ENCODE measurements at places on chromosomes 2 and 18.

- DNase-seq = no peak
These were observed at the start of gene AGXT for GRCh38 chr2:240868286-240869108. Gene AGXT, plus strand, starts transcription at chr2:240868824. Its CDS starts 42 bp downstream, at chr2:240868866.

DNA sequence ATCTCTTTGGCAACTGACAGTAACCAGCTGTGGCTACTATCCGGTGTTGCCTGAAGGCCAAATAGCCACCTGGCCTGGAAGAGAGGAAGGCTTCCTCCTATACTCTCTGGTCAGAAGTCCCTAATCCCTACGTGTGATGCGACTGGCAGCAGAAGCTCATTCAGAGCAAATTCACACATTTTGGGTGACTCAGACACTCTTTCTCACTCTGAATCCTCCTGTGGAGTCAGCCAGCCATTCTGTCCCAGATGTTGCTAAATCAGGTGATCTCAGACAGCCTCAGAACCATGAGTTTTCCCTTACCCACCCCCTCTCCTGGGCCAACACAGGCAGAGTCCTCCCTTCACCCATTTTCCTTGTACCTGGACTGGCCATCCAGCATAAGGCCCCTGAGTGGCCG is 34.7 kb downstream of the CFAP53 start:
- no peak for DNase-seq

DNA sequence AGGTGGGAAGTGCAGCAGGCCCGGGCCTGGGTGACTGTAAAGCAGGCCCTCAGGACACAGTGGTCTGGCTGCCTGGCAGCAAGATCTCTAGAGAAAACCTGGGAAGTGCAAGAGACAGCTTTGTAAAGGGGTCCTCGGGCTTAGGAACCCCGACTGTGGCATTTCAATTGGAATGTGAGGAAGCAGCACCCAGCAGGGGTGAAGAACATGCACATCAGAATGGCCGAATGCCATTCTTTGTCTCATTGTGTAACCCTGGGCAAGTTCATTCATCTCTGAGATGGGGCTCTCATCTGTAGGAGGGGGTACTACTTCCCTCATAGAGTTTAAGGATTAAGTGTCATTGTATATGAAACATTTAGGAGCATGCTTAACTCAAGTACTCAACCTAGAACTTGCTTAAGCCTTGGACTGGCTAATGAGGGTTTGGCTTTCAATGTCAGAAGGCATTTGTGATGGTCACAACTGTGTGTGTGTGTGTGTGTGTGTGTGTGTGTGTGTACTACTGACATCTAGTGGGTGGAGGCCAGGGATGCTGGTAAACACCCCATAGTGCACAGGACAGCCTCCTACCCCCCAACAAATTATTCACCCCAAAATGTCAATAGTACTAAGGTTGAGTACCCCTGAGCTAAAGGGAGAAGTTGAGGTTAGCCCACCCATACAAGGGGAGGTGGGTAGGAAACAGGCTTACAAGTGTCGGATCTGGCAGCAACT is 29.3 kb downstream of the MEX3C start:
- DNase-seq = no peak

DNA sequence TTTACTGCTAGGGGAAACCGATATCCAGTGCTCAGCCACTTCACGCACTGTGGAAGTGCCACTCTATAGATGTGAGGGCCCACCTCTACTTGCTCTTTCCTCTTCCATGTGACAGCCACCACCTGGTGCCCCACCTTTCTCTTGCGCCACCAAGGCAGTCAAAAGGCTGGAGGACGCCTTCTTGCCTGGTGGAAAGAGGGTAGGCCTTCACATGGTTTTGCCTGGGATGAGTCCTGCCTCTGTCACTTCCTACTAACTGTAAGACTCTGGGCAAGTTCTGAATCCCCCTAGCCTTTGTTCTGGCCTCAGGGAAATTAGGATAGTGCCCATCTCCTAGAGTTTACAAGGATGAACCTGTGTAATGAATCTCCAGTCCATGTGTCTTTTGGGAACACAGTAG is 66.1 kb upstream of the ODC1 start:
- no peak for DNase-seq

DNA sequence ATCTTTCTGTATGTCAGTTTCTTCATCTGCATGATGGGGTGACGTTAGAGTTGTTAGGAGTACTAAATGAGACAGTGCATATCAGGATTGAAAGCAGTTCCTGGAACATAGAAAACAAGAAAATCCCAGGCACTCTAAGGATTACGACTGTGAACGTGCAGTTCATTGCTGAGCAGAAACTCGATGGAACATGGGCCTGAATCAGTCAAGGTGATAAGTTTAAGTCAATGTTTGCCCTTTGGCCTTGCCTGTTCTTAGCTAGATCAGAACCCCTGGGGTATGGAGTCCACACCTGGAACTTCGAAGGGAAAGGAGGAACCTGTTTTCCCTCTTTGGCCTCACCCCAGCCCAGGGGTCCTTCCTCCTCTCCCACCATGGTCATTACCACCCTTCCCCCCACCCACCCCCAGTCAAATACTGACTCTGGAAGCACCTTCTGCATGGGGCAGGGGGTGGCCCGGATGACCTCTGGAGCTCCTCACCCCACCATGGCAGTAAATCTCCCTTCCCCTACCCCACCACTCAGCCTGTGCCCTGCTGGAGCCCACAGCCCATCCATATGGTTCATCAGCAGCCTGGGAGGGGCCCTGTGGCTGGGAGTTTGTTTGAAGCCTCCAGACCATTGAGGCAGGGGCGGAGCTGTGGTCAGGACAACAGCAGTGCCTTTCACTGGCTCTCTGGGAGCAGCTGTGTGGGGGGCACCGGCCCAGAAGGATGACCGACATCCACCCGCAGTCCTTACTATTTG is 164.1 kb downstream of the SMAD7 start:
- DNase-seq = no peak

DNA sequence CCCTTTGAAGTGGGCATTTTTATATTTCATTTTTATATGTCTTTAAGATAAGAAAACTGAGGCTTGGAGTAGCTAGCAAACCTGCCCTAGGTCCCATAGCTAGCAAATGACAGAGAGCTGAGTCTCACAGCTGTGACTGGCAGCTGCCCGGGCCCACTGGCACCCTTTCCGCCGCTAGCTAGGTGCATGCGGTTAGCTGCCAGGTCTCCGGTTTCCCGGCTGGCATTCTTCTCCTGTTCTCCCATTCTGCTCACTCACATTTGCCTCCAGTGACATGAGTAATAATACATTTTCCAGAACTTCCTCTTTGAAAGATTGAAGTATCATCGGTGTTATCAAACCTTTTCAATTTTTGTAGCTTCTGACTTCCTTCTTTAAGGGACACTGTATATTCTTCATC is 38.7 kb downstream of the MTCL1 start:
- no peak for DNase-seq

DNA sequence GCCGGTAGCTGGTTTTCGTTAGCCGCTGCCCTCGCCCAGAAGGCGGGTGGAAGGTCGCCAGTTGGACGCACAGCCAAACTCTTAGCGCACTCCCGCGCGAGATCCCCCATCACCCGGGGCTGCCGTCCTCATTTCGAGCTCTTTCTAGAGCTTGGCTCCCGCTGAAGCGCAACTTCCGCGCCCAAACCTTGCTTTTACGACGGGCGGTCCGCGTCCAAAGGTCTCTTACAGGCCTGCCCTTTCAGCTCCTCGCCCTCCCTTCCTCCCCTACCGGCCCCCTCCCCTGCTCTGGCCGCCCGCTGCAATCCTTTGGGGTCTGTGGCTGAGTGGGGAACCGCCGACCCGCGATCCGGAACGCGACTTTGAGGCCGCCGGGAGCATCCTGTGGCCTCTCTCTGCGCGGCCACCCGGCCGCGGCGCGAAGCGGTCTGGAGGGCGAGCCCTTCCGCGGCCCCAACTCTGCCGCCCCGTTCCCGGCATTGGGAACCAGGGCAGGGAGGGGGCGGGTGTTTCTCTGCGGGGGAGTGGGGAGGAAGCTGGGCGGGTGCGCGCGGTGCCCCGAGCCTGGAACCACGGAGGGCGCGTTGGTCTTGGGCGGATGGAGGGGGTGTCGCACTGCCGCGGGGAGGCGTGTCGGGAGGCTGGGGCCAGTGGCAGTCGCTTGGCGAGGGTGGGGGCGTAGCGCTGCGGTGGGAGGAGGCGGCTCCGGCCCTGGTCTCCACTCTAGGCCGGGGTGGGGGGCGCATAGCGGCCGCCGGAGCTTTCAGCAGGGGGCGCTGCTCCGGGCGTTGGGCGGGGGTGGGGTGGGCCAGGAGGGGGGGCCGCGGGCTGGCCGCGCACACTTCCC is at the start of gene GDF7:
TSS of gene GDF7 (plus strand) at position 841 of the 847 bp plus-strand sequence. CDS start 96 bp downstream, outside the sequence.
- no peak for DNase-seq
